Ureter (tissue), 1 donor: ENCODE measurements at places on chromosomes 7 and 10. TPM values are rescaled to one million over a fixed set of nuclear protein-coding genes. Genes with fewer than 3 reads are reported as not detected.

- peak; percentile 72 for DNase-seq
Measured at GRCh38 chr10:110399106-110399964, 94.6 kb upstream of the SMNDC1 start.

- no peak for DNase-seq
Measured at GRCh38 chr10:129938460-129938859, 25.6 kb downstream of the EBF3 start.

- DNase-seq = no peak
Measured at GRCh38 chr7:140489026-140489359, 9.7 kb upstream of the MKRN1 start.

GRCh38 chr10:85603151-85603940 lies 763.2 kb downstream of the GRID1 start:
- DNase-seq = peak; percentile 36

DNA sequence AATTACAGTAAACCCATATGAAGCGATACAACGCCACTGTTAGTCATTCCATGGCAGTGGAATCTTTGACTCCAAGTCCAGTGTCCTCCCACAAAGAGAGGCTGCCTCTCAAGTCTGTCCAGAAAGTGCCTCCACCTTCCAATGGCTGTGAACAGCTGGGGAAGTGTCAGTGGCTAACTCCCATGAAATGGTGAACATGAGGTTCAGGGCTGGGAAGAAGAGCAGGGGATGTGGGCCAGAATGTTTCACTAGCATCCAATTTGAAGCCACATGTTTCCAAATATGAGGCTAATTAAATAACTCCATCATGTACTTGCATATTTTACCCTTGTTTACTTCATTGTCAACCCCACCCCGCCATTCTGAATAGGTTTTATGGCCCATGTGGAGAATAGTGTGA lies 53.1 kb upstream of the CHST15 start:
- no peak for DNase-seq

DNA sequence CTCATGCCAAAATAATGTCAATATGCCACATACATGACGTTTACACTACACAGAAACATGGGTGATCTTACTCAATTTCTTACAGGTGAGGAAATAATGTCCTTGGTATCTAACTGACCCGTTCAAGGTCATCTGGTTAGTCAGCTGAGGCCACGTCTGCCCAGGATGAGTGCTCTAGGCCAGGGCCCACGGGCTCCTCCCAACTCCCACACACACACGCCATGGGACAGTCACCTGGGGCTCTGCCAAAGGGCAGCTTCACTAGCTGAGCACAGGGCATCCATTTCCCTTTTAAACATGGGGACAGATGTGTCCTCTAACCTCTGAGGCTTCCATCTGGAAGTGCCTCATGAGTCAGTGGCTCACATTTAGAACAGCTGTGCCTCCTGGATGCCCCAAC lies 123.9 kb downstream of the TNS3 start:
- no peak for DNase-seq

DNA sequence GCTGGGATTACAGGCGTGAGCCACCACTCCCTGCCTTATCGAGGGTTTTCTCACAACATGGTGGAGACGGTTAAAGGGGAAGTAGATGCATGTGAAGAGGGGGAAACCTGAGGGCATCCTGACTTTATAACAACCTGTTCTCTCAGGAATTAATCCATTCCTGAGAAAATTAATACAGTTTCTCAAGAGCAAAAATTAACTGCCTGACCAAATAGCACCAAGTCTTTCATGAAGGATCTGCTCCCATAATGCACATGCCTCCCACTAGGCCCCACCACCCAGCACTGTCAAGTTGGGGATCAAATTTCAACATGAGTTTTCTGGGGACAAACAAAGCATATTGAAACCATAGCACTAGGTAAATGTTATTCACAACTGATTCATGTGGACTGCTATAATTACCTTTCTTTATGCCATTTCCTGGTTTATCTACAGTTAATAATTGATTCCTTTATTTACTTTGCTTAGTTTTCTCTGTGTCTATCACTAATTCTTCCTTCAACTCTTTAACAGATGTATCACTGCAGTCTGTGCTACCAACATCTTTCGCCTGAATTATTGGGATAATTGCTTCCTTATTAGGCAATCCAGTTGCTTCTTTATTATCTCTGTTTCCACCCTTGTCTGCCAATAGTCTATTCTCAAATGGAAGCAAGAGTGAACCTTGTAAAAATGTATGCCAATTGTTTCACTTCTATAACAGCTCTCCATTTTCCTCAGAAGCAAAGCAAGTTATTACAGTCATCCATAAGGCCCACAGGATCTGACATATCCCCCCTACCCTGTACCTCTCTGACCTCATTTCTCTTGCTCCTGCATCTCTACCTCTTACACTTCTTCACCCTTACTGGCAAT lies 12.9 kb upstream of the MICU1 start:
- no peak for DNase-seq

DNA sequence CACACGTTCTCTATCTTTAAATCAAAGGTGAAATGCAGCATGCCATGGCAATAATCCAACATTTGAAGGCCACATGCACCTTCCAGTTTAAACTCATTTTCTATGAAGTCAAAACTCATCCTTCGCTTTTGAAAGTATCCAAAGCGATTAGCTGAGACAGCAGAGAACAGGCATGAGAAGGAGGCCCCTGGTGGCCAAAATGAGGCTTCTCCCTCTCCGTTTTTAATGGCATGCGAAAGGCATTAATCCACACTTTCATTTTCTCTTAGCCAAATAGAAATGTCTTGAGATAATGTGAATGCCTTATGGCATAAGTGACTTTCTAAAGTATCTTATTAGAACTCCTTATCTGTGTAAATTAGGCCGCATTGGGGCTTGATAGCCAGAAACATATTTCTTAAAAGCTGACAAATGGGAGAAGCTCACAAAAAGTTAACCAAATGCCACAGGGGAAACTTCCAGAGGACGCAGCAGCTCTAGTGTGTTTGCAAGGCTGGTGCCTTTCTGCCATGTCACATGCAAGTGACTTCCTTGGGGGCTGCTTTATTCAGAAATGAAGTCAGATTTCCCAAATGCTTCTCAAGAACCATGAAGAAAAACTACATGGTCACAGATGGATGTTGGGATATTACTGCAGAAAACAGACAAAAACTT lies 1189.6 kb downstream of the SORCS1 start:
- DNase-seq = no peak

DNA sequence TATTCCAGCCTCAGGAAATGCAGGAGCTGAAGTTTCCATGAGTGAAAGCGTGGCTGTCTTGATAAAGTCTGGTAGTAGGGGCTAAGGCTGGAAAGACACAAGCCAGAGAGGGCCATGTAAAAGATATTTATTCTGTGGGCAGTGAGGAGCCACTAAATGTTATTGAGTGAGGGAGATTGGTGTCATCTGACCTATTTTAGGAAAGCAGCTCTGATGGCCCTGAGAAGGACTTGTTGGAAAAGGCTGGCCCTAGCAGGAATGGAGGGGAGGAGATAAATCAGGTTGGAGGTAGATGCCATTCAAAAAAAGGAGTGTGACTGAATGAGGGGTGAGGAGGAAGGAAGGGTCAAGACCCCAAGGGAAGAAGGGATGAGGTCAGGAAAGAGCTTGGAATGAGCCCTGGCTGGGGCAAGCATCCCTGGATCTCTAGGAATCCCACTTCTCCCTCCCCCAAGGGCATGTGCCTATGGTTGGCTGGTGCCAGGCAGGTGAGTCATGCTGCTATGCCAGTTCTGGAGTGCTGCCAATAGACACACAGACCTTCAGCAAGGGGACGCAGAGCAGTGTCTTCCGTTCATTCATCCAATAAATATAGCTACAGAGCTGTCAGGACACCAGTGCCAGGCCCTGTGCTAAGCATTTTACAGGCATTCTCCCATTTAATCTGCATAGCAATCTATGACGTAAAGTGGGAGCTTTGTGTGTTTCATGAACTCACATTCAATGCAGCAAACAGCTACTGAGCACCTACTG lies 2.0 kb downstream of the ANKRD2 start:
- peak; percentile 79 for DNase-seq

- DNase-seq = no peak
Measured at GRCh38 chr7:142381727-142382390, 124.0 kb upstream of the PRSS58 start.

- DNase-seq = no peak
Measured at GRCh38 chr7:31640381-31640780, 46.6 kb upstream of the PPP1R17 start.

GRCh38 chr10:123858077-123858681 lies 33.4 kb downstream of the CPXM2 start:
- DNase-seq = peak; percentile 36

DNA sequence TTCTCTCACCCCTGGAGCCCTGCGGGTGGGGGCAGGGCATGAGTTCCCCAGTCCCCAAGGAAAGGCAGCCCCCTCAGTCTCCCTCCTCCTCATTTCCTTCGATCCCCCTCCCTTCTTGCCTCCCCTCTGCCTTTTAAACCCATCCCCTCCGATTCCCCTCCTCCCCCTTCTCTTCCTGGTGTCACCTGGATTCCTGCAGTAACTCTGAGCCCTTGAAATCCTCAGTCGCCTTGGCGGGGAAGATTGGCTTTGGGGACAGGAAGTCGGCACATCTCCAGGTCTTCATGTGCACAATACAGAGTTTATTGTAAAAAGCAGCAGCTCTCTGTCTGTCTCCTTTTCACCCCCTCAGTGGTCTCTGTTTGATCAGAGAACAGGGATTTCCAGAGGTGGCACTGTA lies 1.3 kb upstream of the MUC12 start:
- no peak for DNase-seq

DNA sequence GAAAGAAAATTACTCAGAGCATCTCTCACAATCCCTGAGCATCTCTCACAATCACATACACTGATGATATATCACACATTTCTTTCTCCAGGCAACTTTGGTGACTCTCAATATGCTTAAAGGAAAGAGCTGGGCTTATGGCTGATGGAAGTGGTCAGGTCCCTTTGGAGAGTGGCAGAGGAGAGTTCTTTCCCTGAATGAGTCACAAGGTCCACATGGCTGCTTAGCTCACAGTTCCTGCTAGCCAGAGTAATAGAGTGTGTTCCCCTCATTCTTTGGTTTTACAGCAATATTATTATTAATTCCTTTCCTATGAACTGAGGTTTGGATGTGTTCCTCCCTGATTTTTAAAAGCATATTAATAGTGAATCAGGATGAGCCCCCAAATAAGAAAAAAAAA lies 287.4 kb downstream of the C7orf25 start:
- no peak for DNase-seq

GRCh38 chr7:74047804-74048380 lies 19.9 kb downstream of the ELN start:
- DNase-seq = no peak

- no peak for DNase-seq
Measured at GRCh38 chr10:124657806-124658205, 86.4 kb downstream of the FAM53B start.

DNA sequence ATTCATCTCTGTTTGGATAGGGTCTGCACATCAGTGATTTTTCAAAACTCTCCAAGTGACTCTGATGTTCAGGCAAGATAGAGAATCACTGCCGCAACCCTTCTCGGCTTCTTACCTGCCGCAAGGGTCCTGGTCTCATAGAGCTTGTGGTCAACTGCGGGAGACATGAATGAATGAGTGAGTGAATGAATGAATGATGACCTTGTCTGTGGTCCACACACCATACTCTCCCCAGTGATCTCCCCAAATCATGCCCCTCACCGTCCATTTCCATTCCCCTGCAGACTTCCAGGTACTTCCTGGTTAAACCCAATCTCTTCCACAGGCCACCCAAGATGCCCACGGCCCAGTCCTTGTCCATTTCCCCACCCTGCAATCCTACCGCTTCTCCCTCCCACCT lies 5.9 kb upstream of the NPFFR1 start:
- no peak for DNase-seq

- DNase-seq = no peak
Measured at GRCh38 chr10:69716711-69717560, 84.8 kb upstream of the COL13A1 start.

DNA sequence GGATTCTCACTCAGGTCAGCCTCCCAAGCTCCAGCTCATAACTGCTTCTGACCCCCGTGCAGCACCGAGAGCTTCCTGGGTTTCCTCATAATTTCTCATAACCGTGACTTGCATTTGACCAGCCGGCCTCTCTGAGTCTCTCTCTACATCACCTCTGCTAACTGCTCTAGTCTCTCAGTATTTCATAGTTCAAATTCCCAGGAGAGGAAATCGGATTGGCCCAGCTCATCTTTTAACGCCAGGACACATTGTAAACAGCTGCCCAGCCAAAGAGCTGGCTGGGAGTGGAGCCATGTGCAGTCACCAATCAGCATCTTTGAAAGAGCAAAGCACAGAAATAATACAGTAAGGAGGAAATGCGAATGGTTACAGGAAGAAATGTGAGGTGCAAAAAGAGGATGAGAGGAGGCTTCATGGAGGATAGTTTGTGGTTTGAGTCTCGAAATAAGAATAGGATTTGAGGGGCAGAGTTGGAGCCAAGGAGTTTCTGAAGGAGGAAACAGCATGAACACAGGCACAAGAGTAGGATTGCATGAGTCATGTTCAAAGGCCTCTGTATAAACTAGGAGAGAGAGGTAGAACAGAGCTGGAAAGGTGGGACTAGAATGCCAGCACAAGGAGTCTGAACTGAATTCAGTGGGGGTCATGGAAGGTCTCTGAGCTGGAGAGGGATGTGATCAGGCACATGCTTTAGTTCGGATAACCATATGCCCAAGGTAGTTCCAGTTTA lies 15.2 kb upstream of the LBX1 start:
- DNase-seq = no peak

GRCh38 chr7:50422858-50423257 lies 27.3 kb downstream of the FIGNL1 start:
- no peak for DNase-seq

DNA sequence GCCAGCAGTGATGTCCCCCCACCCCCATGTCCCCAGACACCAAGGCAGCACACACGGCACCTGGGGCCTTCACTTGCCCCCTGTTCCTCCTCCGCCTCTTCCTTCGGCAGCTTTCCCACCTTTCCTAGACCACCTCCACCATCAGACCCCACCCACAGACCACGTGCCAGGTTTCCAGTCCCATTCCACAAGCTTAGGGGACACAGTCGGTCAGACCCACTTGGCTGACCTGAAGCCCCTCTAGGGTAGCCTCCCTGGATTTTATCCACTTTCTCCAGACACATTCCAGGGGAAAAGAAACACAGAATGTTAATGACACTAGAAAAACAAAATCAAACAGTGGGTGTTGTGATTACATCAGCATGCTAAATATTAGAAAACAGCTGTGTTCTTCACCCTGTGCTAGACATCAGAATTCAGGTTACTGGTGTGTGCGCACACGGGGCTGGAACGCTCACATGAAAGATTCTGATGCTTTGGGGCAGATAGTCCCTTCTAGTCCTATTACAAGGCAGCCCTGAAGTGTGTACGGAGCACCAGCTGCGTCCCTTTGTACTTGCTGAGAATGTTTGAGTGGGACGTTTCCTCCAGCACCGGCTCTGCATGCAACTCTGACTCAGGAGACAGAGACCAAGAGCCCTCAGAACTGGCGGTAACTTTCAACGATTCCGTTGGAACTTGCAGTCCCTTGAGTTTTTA lies 75.5 kb upstream of the PPP2R2D start:
- DNase-seq = no peak

FAM204A gene
- 69.6 TPM for total RNA-seq

SPDYE2 gene
- 0.52 TPM for total RNA-seq

ADIRF gene
- 790 TPM for total RNA-seq

FASTK gene
- 91.7 TPM for total RNA-seq

TRIM73 gene
- 6.5 TPM for total RNA-seq
